ENCODE measurements at places on chromosomes 7 and 10.

GRCh38 chr7:151386301-151387160 lies 23.3 kb downstream of the WDR86 start:
- DNase-seq, result no peak

GRCh38 chr10:132551093-132551807 lies 13.7 kb downstream of the INPP5A start:
- DNase-seq, result no peak

DNA sequence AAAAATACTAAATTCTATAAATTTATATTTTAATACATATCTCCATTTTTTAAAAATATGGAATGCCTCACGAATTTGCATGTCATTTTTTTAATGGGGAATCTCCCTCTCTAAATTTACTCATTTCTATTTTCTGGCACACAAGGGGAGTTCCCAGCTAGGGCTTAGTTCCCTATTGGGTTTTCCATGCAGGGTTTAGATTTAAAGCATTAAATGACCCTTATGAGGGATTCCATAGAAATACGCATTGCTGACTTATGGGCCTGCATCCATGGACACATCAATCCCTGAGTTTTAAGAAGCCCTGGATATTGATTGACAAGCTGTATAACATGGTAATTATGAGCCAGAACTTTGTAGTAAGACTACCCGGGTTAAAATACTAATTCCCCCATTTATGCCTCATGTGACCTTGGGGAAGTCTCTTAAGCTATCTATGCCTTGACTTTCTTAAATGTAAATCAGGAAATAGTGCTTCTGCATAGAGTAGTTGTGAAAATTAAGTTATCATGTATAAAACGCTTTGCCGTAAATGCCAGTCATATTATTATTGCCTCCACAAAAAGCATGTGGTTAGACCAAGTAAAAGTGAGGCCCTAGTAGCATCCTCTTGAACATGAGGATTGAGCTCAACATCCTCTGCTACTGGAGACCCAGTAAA lies 78.8 kb upstream of the ANKRD1 start:
- DNase-seq, result no peak

- DNase-seq, result no peak
Observed at GRCh38 chr7:31853380-31853779, 166.4 kb downstream of the PPP1R17 start.

DNA sequence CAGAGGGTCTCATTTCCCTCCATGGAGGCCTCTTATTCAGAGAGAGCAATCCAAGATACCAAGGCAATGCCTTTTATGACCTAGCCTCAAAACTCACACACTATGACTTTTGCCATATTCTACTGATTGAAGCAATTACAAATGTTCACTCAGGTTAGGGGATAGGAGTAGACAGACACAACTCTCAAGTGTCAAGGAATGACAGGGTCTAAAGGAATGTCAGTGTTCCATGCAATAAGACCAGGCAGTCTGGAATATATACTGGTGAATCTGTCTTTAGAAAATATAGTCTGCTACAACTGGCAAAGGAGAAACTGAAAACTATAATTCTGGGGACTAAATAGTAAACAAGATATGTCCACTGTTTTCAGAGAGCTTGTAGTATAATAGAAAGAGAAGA lies 283.9 kb downstream of the PRKG1 start:
- DNase-seq, result no peak

DNA sequence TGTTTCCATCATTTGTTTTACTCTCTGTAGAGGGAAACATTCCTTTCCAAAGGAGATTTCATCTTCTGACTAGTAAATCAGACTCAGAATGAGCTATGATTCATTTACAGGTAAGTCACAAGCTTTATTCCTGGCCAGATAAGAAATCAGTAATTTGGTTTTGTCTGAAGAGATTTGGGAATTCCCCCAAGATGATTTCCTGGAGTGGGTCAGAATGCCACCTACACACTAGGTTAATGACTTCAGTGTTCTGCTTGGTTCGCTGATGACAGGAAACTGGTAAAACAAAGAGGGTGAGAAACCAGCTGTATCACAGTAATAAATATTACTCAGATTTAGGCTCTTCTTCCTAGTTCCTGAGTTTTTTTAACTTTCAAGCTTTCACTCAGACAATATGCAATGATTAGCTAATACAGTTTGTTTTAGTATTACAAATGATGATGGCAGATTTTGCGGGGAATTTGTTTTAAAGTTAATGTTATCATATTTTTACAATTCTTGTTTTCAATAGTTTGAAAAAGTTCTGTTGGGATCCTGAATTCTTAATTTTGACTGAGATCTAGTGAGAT lies 8.3 kb upstream of the ASZ1 start:
- no peak for DNase-seq

DNA sequence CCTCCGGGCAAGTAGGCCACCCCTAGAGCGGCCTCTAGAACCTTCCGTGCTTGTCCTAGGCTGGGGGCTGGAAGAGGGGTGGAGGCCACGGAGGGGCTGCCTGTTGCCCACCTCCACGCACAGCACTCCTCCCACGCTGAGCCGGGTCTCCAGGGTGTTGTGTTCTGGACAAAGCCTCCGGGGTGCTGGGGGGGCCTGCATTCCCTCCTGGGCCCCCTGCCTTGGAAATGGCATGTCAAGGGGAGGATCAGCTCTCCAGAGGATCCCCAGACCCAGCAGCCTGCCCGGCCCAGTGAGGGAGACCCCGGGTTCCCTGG lies 8.1 kb upstream of the TTYH3 start:
- DNase-seq, result no peak

DNA sequence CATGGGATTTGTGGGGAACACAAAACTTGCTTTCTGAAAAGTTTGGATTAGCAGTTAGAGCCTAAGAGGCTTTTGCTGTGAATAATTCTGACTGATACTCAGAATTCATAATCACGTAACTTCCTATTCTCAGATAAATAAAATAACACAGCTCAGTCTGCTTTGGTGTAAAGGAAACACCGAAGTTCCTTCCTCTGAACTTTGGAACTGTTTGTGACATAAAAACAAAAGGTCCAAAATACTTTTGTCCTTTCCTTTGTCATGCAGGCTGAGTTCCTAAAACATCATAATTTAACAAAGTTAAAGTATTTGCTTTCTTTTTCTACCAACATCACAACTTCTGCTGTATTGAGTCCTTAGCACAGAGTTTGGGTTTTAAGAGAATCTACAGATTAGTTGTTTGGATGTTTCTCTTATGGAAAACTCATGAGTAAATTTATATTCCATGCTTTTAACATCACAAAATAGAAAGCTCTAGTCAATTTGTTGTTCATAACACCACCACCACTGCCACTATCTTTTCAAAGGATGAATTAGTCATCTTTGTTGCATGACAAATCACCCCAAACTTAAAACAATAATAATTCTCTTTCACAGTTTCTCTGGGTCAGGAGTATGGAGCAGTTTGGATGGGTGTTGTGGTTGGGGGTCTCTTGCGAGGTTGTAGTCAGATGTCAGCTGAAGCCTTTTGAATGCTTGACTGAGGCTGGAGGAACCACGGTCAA lies 123.4 kb downstream of the REEP3 start:
- no peak for DNase-seq

All from HFF-Myc (cell line).